ENCODE measurements at places on chromosomes 1 and 21.
A peak's percentile ranks its signal among the peaks of the same experiment; 100 is the strongest.

DNA sequence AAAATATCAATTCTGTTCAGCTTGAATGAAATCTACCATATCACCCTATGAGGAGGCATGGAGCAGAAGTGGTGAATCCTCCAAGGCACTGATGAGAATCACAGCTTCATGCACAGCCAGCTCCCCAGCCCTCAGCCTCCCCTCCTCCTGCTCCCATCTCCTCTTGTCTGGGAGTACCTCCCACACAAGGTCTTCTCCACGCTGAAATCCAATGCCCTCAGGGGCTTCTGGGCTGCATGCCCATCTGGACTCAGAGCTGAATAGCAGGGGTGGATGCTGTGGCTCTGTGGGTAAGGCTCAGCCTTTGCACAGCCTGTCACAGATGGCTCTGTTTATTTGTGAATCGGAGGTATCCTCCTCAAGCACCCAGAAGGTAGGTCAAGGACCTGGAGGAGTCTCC lies 48.6 kb downstream of the KCNC4 start:
- DNase-seq: no peak

- no peak for DNase-seq
Observed at GRCh38 chr1:18241891-18242290, 134.3 kb downstream of the IGSF21 start.

GRCh38 chr21:20971296-20971921 lies 26.8 kb upstream of the NCAM2 start:
- DNase-seq: peak; percentile 93

DNA sequence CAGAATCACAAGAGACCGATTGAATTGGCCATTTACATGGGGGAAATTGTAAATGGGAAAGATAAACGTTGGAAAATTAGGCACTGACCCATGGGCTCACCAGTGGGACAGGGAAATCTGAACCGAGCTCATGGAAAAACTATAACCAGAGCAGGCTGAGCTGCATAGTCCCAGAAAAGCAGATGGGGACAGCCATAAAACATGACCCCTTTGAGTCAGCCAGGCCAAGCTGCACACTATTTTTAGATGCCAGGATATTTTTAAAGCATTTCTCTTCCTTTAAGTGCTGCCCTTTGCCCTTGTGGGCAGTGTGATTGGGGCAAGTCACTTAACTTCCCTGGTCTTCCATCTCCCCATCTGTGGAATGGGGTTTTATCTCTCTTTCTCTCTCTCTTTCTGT lies 184.1 kb downstream of the FOXD2 start:
- no peak for DNase-seq

- DNase-seq: no peak
Observed at GRCh38 chr1:2318314-2319278, 72.8 kb downstream of the MORN1 start.

GRCh38 chr1:56551691-56552090 lies 27.7 kb downstream of the PLPP3 start:
- peak; percentile 79 for DNase-seq

DNA sequence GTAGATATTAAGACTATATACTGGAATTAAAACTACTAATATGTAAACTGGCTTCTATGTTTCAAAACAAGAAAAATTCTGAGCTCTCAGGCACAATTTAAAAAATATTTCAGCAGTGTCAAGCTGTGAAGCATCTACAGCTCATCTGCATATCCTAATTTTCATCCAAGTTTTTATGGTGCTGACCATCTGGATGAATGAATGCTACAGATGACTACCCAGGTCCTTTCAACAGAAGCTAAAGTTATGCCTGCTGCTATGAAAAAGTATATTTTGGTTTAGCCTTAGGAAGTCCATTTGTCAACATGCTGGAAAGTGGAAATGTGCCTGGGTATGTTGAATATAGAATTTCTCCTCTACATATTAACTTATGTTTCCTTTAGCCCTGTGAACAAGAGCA lies 206.9 kb downstream of the NEGR1 start:
- no peak for DNase-seq

- no peak for DNase-seq
Observed at GRCh38 chr1:44239331-44239960, 26.2 kb downstream of the DMAP1 start.
